EL (cell line): ENCODE measurements at places on chromosomes 1 and 21.

GRCh38 chr1:202857136-202857610 lies 31.8 kb downstream of the RABIF start:
- DNase-seq = no peak

DNA sequence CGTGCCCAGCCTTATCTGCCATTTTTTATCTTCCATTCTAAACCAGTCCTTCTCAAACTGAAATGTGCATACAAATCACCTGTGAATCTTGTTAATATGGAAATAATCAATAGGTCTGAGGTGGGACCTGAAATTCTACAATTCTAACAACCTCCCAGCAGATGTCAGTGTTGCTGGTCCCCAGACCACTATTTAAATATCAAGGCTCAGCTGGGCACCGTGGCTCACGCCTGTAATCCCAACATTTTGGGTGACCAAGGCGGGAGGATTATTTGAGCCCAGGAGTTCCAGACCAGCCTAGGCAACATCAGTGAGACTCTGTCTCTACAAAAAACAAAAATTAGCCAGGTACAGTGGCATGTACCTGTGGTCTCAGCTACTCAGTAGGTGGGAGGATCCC lies 4.1 kb downstream of the UQCRHL start:
- DNase-seq = peak; percentile 41

GRCh38 chr1:2232916-2233438 lies 4.9 kb downstream of the SKI start:
- no peak for DNase-seq

- no peak for DNase-seq
These were observed 12.7 kb downstream of the HNRNPU start for GRCh38 chr1:244851546-244852231.

DNA sequence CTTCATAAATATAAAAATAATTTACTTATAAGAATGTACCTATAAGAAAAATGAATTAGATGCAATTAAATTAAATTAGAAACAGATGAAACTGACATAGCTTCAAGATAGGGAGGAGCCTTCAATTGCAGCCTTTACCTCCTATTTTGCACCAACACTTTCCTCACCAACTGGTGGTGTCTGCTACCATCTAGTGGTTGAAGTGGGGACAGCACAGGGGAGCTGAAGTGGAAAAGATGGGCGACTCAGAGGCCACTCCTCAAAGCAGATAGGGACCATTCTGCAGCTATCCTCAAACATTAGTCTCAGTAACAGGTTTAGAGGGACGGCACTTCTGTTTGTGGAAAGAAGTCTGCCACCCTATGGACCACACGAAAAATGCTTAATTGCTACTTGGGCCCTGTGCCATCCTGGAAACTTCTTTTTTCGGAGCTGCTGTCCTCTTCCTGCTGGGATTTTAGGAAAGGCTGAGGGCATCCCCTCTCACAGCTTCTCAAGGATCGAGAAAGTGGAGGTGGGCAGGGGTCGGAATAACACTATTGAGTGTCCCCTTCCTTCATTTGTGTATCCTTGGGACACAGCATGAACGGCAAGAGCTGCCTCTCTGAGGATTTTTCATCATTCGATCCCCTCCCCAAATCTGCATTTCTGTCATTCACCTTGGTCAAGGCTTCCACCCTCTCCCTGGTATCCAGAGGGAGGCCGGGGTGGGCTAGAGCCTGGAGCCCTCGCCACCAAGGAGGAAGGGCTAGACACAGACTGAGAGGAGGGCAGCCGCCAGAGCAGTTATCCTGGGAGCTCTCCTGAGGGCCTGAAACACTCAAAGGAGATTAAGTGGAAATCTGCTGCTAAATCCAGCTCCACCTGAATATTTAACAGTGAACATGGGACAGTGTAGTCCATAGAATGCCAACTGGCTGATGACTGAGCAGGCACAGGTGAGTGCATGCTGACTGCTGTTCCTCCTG lies 9.6 kb downstream of the PROK1 start:
- DNase-seq = peak; percentile 77

DNA sequence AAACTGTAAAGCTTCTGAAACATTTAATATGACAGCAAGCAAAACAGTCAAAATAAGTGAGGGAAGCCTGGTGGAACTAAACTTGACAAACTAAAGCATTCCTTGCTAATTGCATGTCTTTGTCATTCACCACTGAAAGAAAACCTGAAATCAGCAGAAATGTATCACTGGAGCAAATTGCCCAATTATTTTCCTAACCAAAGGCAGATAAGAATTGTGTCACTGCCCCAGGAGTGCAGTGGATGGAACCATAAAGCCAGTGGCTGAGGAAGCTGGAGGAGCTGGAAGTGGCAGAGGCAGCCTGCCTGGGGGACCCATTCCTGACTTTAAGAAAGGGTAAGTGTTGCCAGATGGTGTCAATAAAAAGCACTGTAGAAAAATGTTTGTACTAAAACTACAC lies 2.7 kb upstream of the SLC30A10 start:
- no peak for DNase-seq

DNA sequence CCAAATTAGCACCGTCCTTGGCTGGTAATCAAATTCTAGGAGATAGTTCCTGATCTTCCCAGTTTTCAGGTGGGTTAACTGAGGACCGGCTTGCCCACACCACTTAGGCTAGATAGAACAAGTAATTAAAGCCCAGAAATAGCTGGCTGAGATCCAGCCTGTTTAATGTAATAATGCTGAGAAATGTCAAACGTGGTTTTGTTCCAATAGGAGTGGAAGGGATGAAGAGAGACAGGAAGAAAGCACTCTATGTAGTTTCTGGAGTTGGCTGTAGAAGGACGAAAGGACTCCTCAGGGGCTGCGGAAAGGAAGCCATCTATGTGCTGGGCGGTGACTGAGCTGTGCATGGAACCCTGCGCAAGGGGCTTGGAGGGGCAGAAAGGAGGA lies 18.6 kb downstream of the NAV1 start:
- no peak for DNase-seq

DNA sequence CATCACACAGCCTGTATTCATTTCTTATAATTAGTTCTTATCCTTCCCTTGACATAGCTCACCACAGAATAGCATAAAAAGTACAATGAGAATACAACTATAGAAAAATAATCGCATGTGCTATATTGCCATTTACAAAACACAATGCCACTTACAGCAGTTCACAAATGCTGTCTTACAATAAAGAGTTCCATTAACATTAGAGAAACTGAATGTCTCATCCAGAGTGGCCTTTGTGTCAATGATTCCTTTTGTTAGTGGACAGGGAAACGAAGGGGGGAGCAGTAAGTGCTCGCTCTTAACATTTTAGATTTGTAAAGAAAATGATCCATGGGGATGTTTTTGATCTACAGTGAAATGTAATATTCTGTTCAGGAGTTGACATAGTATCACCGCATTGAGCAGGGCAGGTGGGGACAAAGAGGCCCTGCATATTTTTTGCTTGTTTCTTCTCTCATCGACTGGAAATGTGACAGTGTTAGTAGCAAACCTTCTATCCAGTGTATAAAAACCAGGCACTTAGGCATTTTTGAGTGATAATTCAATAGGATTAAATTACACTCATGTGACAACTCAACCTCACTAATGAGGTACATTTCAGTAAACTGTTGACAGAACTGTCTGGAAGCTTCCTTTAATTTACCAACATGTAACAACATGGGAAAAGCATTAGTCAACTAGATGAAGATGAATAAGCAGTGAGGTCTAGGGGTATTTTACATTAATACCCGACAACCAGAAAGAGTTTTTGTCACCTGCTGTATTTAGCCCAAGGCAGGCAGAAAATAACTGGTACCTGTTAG lies 35.6 kb upstream of the RRP15 start:
- DNase-seq = no peak

- DNase-seq = no peak
These were observed 8.2 kb downstream of the DYNLT5 start for GRCh38 chr1:66760506-66760905.

GRCh38 chr1:58778385-58779000 lies 5.4 kb downstream of the JUN start:
- no peak for DNase-seq

DNA sequence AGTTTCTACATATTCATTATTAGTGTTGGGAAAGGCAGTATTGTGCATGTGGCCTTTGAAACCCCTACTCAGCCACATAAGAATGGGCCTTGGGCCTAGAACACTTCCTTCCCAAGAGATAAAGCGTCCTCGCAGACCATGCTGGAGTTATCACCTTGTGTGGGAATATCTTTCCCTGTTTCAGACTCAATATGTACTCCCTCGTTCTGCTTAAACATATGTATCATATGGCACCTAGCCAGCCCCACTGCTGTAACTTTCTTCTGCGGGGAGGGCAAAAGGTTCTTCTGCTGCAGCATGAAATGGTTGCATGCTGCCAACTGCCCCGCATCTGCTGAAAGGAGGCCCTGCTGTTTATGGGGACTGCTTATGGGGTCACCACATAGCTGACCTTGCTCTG lies 92.0 kb downstream of the CRB1 start:
- no peak for DNase-seq

GRCh38 chr1:112093372-112093694 lies 103.9 kb upstream of the KCND3 start:
- no peak for DNase-seq

DNA sequence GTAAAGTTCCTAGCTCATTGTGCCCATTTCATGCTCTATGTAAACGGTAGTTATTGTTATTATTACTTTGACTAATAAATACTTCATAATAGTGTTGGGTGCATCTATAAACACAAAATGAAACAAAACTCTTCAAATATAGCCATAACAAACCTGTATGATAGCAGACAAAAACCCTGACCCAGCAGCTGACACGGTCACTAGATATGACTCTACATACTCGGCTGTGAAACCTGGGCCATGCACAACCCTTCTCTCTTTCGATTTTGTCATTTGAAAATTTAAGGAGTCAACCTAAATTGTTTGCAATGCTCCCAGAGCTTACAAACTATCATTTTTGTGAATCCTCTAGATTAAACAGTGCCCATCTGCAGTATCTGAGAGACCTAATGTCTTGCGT lies 8.0 kb upstream of the RGS13 start:
- no peak for DNase-seq

- DNase-seq = no peak
These were observed 293.8 kb downstream of the PLA2G4A start for GRCh38 chr1:187122566-187122965.

DNA sequence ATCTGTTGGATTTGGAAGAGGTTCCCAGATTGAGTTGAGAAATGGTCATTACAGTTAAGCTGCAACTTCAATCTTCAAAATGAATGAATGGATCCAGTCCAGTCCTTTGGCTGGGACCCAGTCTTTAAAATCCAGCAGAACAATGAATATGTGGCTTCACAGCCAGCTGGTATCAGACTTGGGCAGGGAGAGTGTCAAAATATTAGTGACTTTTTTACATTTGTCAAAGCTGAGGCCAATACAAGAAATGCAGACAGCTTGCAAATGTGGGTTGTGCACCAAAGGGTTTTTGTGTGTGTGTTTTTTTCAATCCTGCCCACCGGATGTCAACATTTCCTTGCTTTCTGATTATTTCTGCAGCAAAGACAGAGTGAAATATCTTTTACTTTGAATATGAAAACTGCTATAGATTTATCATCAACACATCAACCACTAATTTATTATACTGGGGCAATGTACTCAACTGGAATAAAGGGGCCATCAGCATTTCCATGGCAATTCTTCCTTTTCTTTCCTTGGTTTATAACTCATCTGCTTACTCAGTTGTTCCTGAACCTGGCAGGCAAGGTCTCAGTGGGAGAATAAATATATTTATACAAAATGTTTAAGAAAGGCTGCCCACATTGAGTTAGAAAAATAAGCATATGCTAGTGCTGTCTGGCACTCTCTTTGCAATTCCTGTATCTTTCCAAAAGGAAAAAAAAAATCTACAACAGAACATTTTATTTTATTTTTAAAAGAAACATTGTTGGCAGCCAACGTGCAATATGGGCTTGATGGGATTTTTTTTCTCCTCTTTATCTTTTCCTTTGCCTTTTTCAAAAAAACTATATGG lies 491.6 kb upstream of the C1orf87 start:
- no peak for DNase-seq

DNA sequence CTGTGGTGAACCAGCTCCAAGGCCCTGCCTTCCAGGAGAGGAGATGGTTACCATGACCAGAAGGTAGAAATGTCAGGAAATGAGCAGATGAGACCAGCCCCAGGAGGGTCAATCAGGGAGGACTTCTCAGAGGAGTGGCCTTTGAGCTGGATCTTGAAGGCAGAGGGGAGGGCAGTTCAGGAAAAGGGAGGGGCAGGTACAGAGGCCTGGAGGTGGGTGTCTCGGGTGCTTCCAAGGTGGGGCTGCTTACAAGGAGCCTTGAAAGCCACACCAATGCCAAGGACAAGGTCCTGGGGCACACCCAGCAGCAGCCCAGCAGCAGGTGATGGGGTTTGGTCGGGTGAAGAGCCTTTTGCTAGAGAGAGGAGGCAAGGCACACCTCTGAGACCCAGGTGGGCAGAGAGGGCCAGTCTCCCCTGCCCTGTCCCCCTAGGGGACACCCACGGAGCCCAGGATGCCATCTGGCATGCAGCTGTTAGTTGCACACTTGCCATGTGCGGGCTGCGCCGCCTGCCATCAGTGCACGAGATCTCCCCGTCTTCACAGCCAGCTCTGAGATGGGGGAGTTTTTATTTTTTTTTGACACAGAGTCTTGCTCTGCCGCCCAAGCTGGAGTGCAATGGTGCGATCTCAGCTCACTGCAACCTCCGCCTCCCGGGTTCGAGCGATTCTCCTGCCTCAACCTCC lies 18.5 kb downstream of the SLC66A1 start:
- DNase-seq = no peak

DNA sequence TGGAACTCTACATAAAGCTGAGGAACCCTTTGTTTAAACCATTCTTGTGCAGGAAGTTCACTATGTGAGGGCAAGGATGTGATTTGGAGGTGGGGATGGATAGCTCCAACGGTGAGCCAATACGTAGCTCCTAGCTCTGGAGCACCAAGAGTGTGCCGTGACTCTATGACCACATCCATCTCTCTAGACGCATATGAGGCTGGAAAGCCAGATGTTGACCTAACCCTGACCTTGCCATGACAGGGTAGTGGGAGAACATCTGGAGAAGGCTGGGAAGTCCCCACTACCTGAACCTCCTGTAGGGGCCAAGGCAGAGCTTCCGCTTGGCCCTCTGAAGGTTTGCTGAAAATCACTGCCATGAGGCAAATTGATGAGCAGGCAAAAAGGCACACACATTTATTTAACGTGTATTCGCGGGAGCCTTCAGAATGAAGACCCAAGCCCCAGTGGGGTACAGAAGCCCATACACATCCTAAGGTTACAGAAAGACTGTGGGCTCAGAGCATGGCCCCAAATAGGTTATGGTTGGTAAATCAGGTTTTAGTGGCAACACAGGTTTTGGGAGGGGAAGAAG lies 43.4 kb downstream of the EIF2D start:
- DNase-seq = no peak

DNA sequence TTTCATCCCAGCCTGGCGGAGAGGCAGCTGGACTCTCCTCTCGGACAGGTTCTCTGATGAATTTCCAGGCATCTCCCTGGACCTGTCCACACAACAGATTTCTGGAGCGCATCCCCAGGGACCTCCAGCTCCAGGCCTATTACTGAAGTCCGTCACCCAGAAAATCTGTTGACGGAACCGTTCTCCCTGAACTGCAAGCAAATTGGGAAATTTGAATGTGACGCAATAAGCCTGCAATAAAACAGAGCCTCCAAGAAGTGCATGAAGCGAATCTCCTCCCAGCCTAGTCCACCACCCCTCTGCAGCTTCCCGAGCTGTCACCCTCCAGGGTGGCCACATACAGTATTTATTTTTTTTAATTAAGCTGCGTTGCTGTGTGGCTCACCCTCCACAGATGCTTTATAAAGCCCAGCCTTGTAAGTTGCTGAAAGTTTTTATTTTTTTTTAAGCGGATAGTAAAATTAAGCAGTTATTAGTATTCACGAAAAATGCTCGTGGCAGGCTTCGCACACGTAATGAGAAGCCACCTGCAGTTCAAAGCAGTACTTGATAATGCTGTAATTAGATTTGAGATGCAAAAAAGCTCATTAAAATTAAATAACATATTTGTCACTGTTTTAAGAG lies 173.3 kb downstream of the CAMTA1 start:
- DNase-seq = no peak
